ENCODE measurements at places on chromosomes 1 and 21.

DNA sequence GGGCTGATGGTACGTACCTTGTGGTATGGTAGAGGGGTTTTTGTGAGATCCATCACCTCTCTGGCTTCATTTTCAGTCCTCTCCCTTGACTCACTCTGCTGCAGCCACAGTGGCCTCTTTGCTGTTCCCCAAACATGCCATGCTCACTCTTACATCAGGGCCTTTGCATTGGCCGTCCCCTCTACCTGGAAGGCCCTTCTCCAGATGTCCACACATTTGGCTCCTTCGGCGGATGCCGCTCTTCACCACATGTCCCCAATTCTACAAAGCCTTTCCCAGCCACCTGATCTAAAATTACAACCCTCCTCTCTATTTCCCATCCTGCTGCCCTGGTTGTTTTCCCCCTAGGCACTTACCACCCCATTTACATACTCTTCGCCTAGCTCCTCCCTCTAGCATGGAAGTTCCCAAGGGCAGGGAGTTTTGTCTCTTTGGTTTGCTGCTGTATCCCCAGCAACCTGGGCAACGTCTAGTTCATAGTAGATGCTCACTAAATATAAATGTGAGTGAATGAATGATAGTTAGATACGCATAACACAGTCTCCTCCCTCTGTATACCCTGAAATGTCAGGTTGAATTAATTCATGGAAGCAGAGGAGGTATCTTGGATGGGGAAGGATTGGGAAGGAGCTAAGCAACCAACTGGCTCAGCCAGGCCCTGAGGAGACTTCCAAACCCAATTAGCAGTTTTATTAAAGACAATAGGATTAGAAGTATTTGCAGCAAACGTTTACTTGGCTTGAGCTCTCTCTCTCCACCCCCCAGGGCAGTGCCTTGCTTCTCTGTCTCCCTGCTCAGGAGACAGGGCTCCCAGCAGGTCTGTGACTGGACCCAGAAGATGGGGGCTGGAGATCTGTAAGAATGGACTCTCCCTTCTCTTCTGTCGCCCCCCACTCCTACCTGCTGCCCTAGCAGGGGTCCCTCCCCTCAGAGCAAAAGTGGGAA, 264.2 kb downstream of the GRIK3 start:
- DNase-seq: no peak

DNA sequence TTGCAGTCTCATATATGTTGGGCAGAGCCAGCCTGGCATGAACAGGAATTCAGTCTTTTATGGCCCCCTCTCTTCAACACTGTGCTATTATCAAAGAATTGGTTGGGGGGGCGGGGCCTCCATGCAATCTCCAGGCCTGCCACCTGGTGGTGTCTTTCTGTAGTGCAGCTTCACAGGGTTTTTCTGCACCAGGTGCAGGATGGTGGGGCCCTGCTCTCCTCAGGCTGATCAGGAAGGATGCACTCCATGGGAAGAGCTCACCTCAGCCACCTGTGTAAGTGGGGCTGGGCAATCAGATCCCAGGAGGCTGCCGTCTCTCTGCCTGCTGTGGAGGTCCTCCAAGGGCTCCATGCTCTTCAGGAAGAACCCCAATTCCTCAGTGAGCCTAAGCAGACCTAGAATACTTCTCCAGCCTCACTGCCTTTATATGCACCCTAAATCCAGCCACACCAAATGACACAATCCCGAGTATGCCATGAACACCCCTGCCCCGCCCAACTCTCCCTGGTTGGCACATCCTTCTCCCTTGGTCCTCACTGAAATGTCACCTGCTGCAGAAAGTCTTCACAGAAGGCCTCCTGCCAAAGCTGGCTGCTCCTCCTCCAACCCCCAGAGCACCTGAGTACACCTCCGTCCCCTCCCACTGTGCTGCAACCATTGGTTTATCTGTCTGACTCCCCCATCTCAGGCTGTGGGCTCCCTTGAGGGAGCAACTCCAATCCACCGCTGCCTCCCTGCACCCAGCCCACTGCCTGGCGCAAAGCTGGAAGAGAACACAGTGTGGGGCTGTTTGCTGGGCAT, 16.5 kb downstream of the STK40 start:
- peak; percentile 62 for DNase-seq

GRCh38 chr1:214588963-214589597, 13.9 kb upstream of the CENPF start:
- no peak for DNase-seq

GRCh38 chr1:16131636-16132324, 24.1 kb downstream of the EPHA2 start:
- DNase-seq: no peak

DNA sequence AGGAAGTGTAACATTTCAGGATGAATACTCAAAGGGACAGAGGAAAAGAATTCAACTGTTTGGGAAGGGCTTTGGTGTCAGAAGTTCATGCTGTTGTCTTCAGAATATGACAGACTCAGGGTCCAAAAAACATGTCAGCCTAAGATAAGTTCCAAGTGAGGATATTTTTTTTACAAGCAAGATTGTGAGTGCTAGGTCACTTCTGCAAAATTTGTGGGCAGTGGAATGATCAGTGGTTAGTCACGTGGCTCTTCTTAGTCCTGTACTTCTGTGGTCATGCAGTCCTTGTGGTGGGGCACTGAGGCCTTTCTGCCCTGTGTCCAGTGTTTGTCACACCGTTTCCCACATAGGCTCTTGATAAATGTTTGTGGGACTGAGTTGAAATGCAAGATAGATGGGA, 5.2 kb downstream of the RGL1 start:
- DNase-seq: no peak

GRCh38 chr1:116740296-116740695, 13.9 kb upstream of the CD2 start:
- no peak for DNase-seq

- no peak for DNase-seq
Measured at GRCh38 chr1:10541286-10541685, 66.5 kb downstream of the PEX14 start.

GRCh38 chr1:15808955-15809354, 1.5 kb upstream of the UQCRHL start:
- no peak for DNase-seq

GRCh38 chr1:180842491-180843275, 70.0 kb upstream of the KIAA1614 start:
- DNase-seq: no peak

GRCh38 chr21:46636550-46637285, 1.2 kb downstream of the PRMT2 start:
- DNase-seq: no peak

DNA sequence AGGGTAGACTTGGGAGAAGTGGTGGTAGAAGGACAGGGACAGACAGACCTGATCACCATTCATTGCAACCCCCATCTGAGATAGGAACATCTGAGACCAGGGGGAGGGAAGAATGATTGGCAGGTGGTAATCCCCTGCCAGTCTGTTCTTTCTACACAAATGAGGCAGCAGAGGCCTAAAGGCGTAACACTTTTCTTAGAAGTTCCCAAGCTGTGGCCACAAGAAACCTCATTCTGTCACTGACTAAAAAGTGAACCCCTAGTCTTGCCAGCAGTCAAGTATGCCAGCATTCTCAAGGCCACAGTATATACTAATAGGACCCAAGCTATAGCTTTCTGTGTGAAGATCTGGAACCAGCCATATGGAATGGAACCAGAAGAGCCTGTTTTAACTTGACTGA, 638.0 kb downstream of the KCNT2 start:
- no peak for DNase-seq

DNA sequence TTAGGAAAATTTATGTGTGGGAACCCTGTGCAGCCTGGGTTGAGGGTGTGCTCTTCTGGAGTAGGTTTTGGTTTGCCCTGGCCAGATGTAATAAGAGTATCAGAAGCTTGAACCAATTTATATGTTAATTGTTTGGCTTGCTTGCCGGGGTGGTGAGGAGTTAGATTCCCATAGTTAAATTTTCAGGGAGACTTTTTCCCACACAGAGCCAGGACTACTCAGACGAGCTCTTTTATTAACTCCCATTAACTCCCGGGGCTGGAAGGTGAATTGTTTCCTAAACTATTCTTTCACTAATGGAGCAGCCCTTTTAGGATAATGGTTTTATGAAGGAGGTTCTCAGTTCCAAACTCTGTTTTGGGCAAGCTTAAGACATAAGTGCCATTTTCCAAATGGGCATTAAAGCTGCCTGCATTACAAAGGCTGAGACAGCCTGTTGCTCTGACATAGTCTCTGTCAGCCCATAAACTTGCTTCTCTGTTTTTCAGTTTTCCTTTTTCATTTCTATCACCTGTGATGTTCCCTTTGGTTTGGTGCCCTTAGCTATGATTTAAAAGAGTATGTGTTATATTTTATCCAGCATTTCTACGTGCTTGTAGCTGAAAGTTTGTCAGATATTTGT, 18.0 kb upstream of the RAB3GAP2 start:
- no peak for DNase-seq

- DNase-seq: no peak
Measured at GRCh38 chr1:7616953-7617352, 154.1 kb upstream of the VAMP3 start.

- peak; percentile 66 for DNase-seq
Measured at GRCh38 chr1:84146411-84147032, 2.5 kb downstream of the PRKACB start.

GRCh38 chr1:182714546-182714945, 30.2 kb upstream of the RGS8 start:
- no peak for DNase-seq

GRCh38 chr1:38452246-38452645, 405.7 kb upstream of the POU3F1 start:
- peak; percentile 24 for DNase-seq

DNA sequence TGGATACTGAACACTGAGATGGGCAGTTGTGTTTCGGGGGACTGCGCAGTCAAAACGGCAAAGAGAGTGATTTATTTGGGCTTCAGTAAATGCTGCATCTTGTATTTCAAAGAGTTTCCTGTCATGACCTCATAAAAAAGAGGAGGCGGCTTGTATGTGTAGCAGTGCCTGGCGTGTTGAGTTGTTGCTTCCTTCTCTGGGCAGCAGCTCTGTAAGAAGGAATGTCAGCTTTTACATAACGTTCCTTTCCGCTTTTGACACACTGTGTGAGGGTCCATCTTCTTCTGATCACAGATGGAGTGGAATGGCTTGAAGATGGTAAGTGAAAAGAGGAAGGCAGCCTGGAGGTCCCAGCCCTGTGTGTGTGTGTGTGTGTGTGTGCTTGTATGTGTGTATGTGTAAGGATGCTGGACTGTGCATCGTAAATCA, 941 bp downstream of the ELAVL4 start:
- DNase-seq: peak; percentile 39

- DNase-seq: no peak
Measured at GRCh38 chr1:244817415-244817894, 18.0 kb upstream of the COX20 start.

DNA sequence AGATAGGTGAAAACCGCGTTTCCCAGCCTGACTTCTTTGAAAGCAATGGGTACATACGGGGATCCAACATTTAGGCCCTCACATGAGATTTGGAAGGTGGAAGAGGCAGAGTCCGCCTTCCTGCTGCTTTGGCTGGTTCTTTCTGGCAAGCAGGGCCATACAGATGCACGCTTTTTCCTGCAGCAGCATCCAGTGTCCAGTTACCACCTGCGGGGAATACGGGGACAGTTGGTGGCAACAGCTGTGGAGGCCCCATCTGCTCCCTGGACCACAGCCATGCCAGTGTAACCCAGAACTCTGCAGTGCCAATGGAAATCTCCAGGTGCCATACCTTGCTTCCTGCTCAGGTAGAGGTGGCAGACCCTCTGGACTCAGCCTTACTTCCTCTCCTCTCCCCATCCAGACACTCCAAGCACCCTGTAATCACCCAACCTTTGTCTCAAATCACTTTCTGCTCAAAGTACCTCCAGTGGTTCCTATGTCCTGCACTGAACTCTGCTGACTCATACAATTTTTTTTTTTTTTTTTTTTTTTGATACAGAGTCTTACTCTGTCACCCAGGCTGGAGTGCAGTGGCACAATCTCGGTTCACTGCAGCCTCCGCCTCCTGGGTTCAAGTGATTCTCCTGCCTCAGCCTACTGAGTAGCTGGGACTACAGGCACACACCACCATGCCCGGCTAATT, 68.3 kb downstream of the SLC16A1 start:
- no peak for DNase-seq

GRCh38 chr21:44965251-44966022, 25.6 kb downstream of the SLX9 start:
- peak; percentile 66 for DNase-seq

GRCh38 chr1:65527190-65527589, 106.7 kb downstream of the LEPR start:
- peak; percentile 35 for DNase-seq

GRCh38 chr1:105138458-105138893, 1388.8 kb downstream of the AMY1C start:
- DNase-seq: peak; percentile 47

GRCh38 chr1:53601867-53602775, 136.8 kb downstream of the GLIS1 start:
- DNase-seq: no peak

DNA sequence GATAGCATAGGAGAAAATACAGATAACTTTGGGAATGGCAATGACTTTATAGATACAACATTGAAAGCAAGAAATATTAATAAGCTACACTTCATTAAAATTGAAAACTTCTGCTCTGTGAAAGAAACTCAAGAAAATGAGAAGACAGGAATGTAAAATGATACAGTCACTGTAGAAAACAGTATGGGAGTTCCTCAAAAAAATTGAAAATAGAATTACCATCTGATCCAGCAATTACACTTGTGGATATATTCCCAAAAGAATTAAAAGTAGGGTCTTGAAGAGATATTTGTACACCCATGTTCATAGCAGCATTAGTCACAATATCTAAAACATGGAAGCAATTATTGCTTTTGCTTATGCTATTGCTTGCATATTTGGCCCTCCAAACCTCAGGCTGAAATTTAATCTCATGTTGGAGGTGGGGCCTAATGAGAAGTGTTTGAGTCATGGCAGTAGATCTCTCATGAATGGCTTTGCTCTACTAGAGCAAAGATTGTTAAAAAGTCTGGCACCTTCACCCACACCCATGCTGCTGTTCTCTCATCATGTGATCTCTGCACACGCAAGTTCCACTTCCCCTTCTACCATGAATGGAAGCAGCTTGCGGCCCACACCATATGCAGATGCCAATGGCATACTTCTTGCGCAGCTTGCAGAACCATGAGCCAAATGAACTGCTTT, 15.3 kb upstream of the AHCYL1 start:
- peak; percentile 86 for DNase-seq

- no peak for DNase-seq
Measured at GRCh38 chr1:63046539-63046938, 262.6 kb downstream of the ATG4C start.

GRCh38 chr1:228747301-228747935, 12.1 kb downstream of the RHOU start:
- no peak for DNase-seq

- no peak for DNase-seq
Measured at GRCh38 chr1:178941849-178942248, 71.0 kb upstream of the ANGPTL1 start.

- no peak for DNase-seq
Measured at GRCh38 chr1:156308078-156308477, 9.0 kb upstream of the VHLL start.

GRCh38 chr1:165537356-165538109, 6.3 kb upstream of the LRRC52 start:
- no peak for DNase-seq

GRCh38 chr1:15236321-15236721, 10.7 kb upstream of the FHAD1 start:
- peak; percentile 28 for DNase-seq

GRCh38 chr1:216178281-216178680, 245.0 kb downstream of the USH2A start:
- DNase-seq: peak; percentile 44

GRCh38 chr21:33578214-33578613, 10.3 kb downstream of the DONSON start:
- DNase-seq: peak; percentile 67

Data from fibroblast of skin of abdomen (primary cell).